GM23338 (cell line): ENCODE measurements at places on chromosomes 6 and 20. TPM values are rescaled to one million over a fixed set of nuclear protein-coding genes. Genes with fewer than 3 reads are reported as not detected.
A peak's percentile ranks its signal among the peaks of the same experiment; 100 is the strongest.

GRCh38 chr6:85420551-85420950 lies 29.3 kb upstream of the NT5E start:
- H3K27ac ChIP-seq = no peak overlapping the region
- no peak overlapping the region for H3K4me3 ChIP-seq
- no peaks in the 10 kb centered on the region for H3K36me3 ChIP-seq
- no peaks in the 10 kb centered on the region for H3K27me3 ChIP-seq
- H3K4me1 ChIP-seq = no peaks in the 10 kb centered on the region
- no peak for DNase-seq

DNA sequence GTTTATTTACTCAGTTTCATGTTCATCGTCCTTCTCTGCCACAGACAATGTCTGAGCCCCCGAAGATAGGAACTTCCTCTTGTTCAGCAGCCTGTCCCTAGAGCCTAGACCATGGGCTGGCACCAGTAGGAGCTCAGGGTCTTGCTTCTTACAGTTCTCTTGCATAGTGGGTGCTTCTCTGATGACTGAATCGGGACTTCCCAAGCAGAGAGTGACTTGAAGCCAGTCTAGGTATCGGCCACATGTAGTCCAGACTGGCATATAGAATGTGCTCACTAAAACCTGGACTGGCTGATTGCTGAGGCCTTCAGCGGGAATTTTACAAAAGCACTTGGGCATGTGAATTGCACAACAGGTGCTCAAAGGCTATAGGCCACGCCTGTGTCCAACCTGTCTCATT lies 52.0 kb downstream of the PRDM1 start:
- DNase-seq = no peak
- no peaks in the 10 kb centered on the region for H3K4me1 ChIP-seq
- no peaks in the 10 kb centered on the region for H3K27me3 ChIP-seq

GRCh38 chr6:101755931-101756330 lies 362.4 kb downstream of the GRIK2 start:
- DNase-seq = no peak
- peaks cover 3% of the 10 kb centered on the region for H3K4me1 ChIP-seq
- no peak overlapping the region for H3K27ac ChIP-seq
- H3K4me3 ChIP-seq = no peak overlapping the region
- no peaks in the 10 kb centered on the region for H3K27me3 ChIP-seq

CPNE5 gene
- 0.37 and 0.42 TPM in 2 replicates for polyA plus RNA-seq

GRCh38 chr6:18961566-18961965 lies 574.4 kb downstream of the RNF144B start:
- H3K36me3 ChIP-seq = no peaks in the 10 kb centered on the region
- H3K27me3 ChIP-seq = no peaks in the 10 kb centered on the region
- DNase-seq = peak; percentile 5
- no peak overlapping the region for H3K27ac ChIP-seq

- no peaks in the 10 kb centered on the region for H3K4me1 ChIP-seq
- no peaks in the 10 kb centered on the region for H3K36me3 ChIP-seq
- DNase-seq = no peak
- H3K27ac ChIP-seq = peak overlapping the region; percentile 6; the same call in 1 of the 2 replicates
- H3K27me3 ChIP-seq = no peaks in the 10 kb centered on the region
Observed at GRCh38 chr20:50717312-50717711, 14.1 kb upstream of the PARD6B start.

GRCh38 chr6:135603249-135603648 lies 105.7 kb upstream of the AHI1 start:
- no peak for DNase-seq
- no peaks in the 10 kb centered on the region for H3K4me1 ChIP-seq
- no peak overlapping the region for H3K4me3 ChIP-seq
- H3K27ac ChIP-seq = no peak overlapping the region

GRCh38 chr6:169589699-169590257 lies 112.1 kb downstream of the WDR27 start:
- DNase-seq = no peak
- no peaks in the 10 kb centered on the region for H3K27me3 ChIP-seq
- no peaks in the 10 kb centered on the region for H3K4me1 ChIP-seq
- no peak overlapping the region for H3K4me3 ChIP-seq

GRCh38 chr20:38143646-38144554 lies 21.2 kb downstream of the TGM2 start:
- no peak overlapping the region for H3K4me3 ChIP-seq
- DNase-seq = no peak
- H3K27me3 ChIP-seq = no peaks in the 10 kb centered on the region
- H3K27ac ChIP-seq = no peak overlapping the region
- H3K36me3 ChIP-seq = no peaks in the 10 kb centered on the region

DNA sequence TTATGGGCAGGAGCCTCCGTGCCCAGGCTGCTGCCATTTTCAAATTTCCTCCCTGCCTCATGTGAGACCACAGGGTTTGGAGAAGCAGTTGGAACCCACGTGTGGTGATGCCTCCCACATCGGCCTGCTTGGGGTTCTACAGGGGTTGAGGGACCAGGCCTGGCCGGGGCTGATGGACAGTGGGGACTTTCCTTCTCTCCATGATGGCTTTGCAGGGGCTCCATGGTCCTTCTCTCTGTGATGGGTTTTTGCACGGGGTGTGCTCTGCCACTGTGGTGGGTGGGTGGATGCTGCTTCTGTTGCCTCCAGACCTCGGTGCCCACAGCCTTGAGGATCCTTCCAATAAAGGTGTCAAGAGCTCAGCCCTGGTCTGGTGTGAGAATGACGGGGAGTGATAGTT lies 54.4 kb downstream of the ADNP start:
- H3K27me3 ChIP-seq = no peaks in the 10 kb centered on the region
- no peak overlapping the region for H3K27ac ChIP-seq
- no peak overlapping the region for H3K4me3 ChIP-seq
- no peaks in the 10 kb centered on the region for H3K36me3 ChIP-seq
- H3K4me1 ChIP-seq = peaks cover under 1% of the 10 kb centered on the region; the same call in 1 of the 2 replicates
- DNase-seq = no peak

PXDC1 gene
- 0.78 and 1.2 TPM in 2 replicates for polyA plus RNA-seq

DNA sequence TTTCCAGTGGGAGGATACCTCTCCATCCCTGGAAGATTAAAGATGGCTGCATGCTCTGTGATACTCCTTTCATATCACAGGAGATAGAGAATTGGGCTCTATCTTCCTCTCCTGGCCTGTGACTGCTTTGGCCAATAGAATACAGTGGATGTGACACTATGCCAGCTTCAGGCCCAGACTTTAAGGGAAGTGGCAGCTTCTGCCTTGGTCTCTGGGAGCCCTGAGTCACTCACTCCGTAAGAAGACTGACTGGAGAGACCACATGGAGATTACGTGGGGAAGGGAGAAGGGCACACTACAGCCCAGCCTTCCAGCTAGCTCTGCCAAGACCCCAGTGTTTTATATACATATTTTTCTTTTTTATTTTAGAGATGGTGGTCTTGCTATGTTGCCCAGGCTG lies 10.4 kb upstream of the MMP9 start:
- no peaks in the 10 kb centered on the region for H3K36me3 ChIP-seq
- no peak overlapping the region for H3K4me3 ChIP-seq
- H3K27ac ChIP-seq = no peak overlapping the region
- H3K4me1 ChIP-seq = peaks cover 35% of the 10 kb centered on the region
- no peak for DNase-seq
- no peaks in the 10 kb centered on the region for H3K27me3 ChIP-seq

DNA sequence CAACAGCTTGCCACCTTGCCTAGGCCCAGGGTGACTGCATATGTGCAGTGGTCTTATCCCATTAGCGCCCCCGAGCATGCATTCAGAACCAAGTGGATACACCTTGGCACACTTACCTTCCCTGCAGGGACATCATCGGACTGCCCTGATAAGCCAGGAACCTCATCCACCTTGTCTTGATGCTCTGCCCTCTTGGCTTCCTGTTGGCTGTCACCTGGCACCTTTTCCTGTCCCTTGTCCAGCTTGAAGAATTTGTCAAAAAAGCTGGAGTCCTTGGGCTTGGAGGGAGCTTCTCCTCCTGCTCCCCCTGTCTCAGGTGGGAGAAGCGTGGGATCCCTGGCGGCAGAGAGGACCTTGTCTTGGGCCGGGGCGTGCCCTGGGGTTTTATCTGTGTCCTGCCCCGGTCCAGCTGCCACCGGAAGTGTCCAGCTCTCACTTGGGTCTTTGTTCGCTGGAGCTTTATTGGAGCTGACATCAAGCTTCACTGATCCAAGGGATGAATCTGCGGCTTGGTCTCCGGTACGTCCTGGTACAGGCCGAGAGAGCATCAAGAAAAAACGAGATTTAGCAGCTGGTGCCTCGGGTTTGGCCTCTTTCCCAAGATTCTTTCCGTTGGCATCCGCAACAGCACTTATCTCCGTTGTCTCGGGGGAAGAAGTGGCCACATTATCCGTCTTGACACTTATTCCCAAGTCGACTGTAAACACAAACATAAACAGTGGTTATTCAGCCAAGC lies 42.0 kb downstream of the BCAS1 start:
- no peaks in the 10 kb centered on the region for H3K27me3 ChIP-seq
- H3K27ac ChIP-seq = no peak overlapping the region
- no peak overlapping the region for H3K4me3 ChIP-seq
- no peaks in the 10 kb centered on the region for H3K36me3 ChIP-seq
- H3K4me1 ChIP-seq = peaks cover 5% of the 10 kb centered on the region; the same call in 1 of the 2 replicates

DNA sequence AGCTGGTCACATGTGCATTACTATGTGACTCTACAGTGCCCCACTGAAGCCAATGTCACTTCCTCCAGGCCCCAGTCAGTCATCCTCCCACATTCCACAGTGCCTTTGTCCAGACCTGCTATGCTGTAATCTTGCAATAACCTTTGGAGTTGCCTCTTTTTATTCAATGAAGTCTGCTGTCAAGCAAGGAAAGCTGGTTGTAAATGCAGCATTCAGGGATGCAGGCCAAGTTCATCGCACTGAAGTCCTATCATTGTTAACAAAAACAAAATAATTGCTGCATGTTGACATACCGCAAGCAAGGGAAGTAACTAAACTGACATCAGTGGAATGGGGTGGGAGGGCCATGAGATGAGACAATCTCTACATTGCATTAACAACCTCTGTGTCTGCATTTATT lies 131.2 kb upstream of the CDYL start:
- peaks cover 8% of the 10 kb centered on the region; the same call in 1 of the 2 replicates for H3K4me1 ChIP-seq
- no peaks in the 10 kb centered on the region for H3K27me3 ChIP-seq
- no peak for DNase-seq
- H3K27ac ChIP-seq = no peak overlapping the region

GRCh38 chr6:118719351-118720124 lies 68.1 kb upstream of the CEP85L start:
- H3K36me3 ChIP-seq = no peaks in the 10 kb centered on the region
- no peak overlapping the region for H3K27ac ChIP-seq
- DNase-seq = no peak
- no peak overlapping the region for H3K4me3 ChIP-seq

DNA sequence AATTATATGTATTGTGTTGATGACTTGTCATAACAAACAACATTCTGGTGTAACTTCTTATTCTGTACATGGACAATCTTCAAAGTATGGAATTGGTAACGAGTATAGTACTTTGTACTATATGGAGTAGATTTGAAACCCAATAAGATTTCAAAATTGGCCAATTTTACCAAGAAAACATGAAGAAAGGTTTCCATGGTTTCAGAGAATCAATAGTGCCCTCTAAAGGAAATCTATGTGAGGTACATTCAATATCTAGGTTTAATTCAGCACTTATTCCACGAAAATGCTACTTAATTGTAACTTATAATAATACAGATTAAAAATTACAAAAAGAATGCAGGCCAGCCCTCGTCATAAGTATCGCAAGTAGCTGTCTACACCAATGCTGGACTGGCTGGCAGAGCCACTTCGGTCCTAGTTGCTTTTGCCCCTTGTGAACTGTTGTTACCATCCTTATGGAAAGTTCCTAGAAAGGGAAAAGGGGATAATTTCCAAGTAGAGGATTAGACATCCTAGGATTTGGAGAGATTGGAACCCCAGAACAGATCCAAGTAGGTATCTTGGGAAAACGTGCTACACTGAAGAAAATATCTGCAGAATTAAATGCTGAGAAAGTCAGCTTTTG lies 70.9 kb downstream of the LCA5 start:
- H3K27ac ChIP-seq = no peak overlapping the region
- peak; percentile 60 for DNase-seq
- H3K4me1 ChIP-seq = peaks cover 5% of the 10 kb centered on the region; the same call in 1 of the 2 replicates
- H3K4me3 ChIP-seq = no peak overlapping the region
- H3K27me3 ChIP-seq = no peaks in the 10 kb centered on the region

DNA sequence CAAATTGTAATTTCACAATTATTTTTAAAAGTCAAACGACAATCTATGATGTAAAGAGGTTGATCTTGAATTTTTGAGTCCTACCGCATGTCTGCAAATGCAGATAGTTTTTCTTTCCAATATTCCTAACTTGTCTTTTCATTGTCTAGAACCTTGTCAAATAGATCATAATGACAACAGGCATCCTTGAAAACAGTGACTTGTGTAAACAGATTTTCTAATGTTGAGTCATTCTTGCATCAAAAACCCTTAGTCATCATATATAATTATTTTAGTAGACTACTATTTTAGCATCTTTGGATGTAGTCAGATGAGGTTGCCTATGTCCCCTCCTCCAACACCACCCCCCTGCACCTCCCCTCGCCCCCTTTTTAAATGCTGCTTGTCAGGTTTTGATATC lies 43.8 kb downstream of the BMP6 start:
- H3K4me3 ChIP-seq = no peak overlapping the region
- H3K4me1 ChIP-seq = peaks cover 27% of the 10 kb centered on the region
- H3K27ac ChIP-seq = no peak overlapping the region
- DNase-seq = no peak

LPIN3 gene
- polyA plus RNA-seq = 6.1 and 6.5 TPM in 2 replicates

DNA sequence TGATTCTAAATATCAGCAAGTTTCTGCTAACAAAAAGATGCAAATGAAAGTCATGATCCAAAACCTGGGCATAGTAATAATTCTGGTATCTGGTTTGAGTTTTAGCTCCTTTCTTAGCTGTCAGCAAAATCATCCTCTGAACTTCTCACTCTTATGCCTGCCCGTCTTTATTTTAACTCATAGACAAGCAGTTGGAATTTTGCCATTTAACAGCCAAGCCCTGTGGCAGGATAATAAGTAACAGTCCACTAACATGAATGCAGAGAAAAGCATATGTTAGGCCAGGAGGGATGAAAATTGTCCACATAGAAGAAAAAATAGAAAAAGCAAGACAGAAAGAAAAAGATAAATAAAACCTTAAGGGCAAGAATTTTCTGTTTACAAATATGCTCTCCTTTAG lies 170.0 kb upstream of the LAMA2 start:
- no peaks in the 10 kb centered on the region for H3K4me1 ChIP-seq
- H3K27me3 ChIP-seq = no peaks in the 10 kb centered on the region
- no peak for DNase-seq
- no peak overlapping the region for H3K4me3 ChIP-seq
- no peaks in the 10 kb centered on the region for H3K36me3 ChIP-seq

GRCh38 chr6:87481931-87482330 lies 9.2 kb downstream of the SLC35A1 start:
- no peaks in the 10 kb centered on the region for H3K36me3 ChIP-seq
- no peaks in the 10 kb centered on the region for H3K4me1 ChIP-seq

DNA sequence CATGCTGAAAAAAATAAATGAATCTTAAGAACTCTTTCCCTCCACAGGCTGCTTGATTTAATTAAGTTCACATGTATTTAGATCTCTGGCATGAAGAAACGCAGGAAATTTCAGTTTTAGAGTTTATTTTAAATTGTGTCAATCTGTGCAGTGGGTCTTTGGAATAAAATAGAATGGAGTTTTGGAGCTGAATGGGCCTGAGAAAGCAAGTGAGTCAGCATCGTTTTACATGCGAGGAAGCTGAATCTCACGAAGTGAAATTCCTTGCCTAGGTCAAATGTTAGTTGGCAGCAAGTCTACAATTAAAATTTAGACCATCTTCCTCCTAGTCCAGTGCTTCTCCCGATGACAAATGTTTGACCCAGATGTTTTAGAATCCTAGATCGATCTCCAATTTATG lies 22.4 kb downstream of the MAP7 start:
- DNase-seq = no peak
- no peaks in the 10 kb centered on the region for H3K36me3 ChIP-seq
- H3K27ac ChIP-seq = peak overlapping the region; percentile 5; the same call in 1 of the 2 replicates
- H3K4me3 ChIP-seq = no peak overlapping the region
- H3K4me1 ChIP-seq = peaks cover 73% of the 10 kb centered on the region
- no peaks in the 10 kb centered on the region for H3K27me3 ChIP-seq
